Activated T-helper 1 cell treated with anti-CD3 and anti-CD28 coated beads, Interleukin-12 subunit alpha, Interleukin-12 subunit beta, Interleukin-2, Interleukin-4 antibody, amounts not matched to agents 30 ng/mL and 10 ng/mL and 1 ng/mL, durations not matched to agents 14 hours and 24 hours and 36 hours (primary cell): ENCODE measurements at places on chromosomes 7 and 10.
A peak's percentile ranks its signal among the peaks of the same experiment; 100 is the strongest.

GRCh38 chr7:107206136-107206535 lies 37.3 kb downstream of the HBP1 start:
- no peak overlapping the region for H3K4me3 ChIP-seq
- no peak for DNase-seq
- H3K27ac ChIP-seq, result no peak overlapping the region
- H3K36me3 ChIP-seq, result peaks cover 36% of the 10 kb centered on the region
- no peaks in the 10 kb centered on the region for H3K4me1 ChIP-seq

DNA sequence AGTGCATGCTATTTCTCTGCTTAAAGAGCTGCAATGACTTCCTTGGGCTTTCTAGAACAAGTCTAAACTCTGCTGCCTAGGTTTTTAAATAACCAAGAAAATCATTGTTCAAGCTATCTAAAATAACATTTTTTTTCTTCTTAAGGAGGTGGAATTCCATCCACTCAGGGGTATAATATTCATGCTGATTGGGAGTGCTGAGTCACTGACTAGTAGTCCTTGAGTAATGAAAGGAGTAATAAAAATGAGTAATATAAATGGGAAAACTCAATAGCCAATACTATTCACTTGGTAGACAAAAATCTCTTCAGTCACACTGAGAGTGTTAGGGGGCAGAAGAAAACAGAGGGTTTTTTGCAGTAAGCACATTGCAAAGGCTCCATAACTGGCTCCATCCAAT lies 72.0 kb downstream of the GFRA1 start:
- H3K27ac ChIP-seq, result no peak overlapping the region
- no peak overlapping the region for H3K4me3 ChIP-seq
- no peaks in the 10 kb centered on the region for H3K27me3 ChIP-seq
- no peaks in the 10 kb centered on the region for H3K36me3 ChIP-seq
- DNase-seq, result no peak
- H3K4me1 ChIP-seq, result no peaks in the 10 kb centered on the region

GRCh38 chr10:117399341-117400196 lies 24.3 kb upstream of the PDZD8 start:
- DNase-seq, result no peak
- H3K4me3 ChIP-seq, result no peak overlapping the region
- H3K27ac ChIP-seq, result no peak overlapping the region
- peaks cover 6% of the 10 kb centered on the region for H3K27me3 ChIP-seq

DNA sequence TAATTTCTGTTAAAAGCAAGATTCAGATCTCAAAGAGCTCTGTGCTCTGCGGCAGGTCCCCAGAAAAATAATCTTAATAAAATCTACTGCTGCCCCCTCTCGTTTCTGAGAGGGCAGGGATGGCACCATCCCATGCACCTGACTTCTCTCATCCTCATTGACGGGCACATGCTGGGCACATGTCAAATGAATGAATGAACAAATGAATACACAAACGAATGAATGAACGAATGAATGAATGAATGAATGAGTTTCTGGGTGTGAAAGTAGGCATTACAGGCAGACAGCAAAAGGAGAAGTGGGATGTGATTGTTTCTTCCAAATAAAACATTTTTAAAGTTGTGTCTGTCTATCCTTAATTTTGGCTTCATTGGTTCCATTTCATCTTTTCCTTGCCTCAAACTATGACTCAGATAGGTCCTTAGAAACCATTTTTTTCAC lies 398.1 kb upstream of the PRKCQ start:
- H3K4me1 ChIP-seq, result peaks cover 10% of the 10 kb centered on the region
- H3K27me3 ChIP-seq, result peaks cover 19% of the 10 kb centered on the region
- H3K36me3 ChIP-seq, result peaks cover 5% of the 10 kb centered on the region
- no peak for DNase-seq

DNA sequence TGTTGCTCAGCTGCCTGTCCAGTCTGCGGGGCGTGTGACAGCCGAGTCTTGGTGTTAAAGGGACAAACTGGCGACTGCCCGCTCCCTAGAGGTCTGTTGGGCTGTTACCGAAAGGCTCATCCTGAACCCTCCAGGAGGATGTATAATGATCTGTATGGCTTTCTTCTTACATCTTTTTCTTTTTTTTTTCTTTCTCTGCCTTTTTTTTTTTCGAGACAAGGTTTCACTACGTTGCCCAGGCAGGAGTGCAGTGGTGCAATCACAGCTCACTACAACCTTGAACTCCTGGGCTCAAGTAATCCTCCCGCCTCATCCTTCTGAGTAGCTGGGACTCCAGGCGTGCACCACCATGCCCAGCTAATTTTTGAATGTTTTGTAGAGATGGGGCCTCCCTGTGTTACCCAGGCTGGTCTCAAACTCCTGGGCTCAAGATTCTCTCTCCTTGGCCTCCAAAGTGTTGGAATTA lies 857 bp downstream of the INTS15 start:
- H3K27ac ChIP-seq, result peak overlapping the region; percentile 81
- peaks cover 24% of the 10 kb centered on the region for H3K36me3 ChIP-seq
- H3K27me3 ChIP-seq, result no peaks in the 10 kb centered on the region
- H3K4me1 ChIP-seq, result peaks cover 8% of the 10 kb centered on the region
- DNase-seq, result no peak

DNA sequence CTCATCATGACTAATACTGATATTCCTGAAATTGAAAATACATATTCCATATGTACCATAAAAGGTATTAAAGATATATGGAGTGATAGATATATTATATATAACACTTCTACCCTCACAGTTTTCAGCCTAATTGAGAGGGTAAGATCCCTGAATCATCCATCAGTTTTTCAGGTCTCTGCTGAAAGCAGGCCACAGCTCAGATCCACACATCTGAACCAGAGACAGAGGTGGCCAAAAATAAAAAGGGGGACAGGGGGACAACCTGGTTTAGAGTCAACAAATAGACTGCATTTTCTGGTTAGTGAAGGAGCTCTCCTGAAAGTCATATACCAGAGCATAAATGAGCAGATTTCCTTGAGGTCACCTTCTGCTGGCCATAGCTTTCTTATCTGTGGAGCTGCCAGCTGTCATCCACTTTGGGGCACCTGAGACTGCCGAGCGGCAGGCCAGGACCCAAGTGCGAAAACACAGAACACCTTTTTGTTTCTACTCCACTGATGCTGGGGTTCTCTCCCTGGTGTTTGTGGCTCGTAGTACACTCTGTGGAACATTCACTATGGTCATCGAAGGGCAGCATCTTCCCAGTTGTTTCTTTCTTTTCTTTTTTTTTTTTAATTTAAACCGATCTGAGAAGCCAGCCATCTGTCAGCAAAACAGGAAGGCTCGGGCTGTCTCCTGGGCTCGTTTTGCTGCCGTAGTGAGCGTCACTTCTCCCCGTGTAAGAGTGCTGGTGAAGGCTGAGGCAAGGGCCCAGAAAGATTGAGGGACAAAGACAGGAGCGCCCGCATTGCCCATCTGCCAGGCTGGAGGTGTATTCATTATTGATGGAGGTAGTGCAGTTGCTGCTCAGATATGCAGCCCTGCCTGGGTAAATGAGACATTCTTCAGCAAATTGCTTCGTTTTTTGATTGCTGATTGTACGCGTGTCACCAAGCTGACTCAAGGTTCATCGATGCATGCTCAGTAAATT lies 13.5 kb downstream of the IKZF1 start:
- DNase-seq, result no peak
- H3K4me1 ChIP-seq, result peaks cover 100% of the 10 kb centered on the region
- no peaks in the 10 kb centered on the region for H3K27me3 ChIP-seq

GRCh38 chr7:28405662-28406061 lies 6.7 kb upstream of the CREB5 start:
- DNase-seq, result no peak
- peaks cover 22% of the 10 kb centered on the region for H3K4me1 ChIP-seq
- no peak overlapping the region for H3K27ac ChIP-seq
- no peak overlapping the region for H3K4me3 ChIP-seq

DNA sequence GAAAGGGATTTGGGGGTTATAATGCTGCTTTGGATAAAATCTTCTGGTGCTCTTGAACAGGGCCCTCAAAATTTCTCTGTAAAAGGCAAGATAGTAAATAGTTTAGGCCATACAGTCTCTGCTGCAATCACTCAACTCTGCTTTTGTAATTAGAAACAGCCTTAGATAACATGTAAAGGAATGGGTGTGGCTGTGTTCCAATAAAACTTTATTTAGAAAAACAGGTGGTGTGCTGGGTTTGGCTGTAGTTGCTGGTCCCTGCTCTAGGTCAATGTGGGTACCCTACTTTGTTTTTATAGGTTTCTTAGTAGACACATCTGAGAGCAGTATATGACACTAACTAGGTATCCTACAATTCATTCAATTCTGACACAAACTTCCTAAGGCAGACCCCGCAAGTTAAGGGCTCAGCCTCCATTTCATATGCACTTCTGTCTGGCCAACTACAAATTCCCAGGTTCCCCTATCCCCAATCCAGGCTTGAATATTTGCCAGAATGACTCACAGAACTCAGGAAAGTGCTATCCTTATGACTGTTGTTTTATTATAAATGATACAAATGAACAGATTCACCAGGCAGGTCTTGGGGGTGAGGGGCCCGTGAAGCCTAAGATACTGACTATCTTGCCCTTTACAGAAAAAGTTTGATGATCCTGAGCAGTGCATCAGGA lies 349.9 kb downstream of the RPS24 start:
- no peaks in the 10 kb centered on the region for H3K4me1 ChIP-seq
- no peak overlapping the region for H3K27ac ChIP-seq
- no peak overlapping the region for H3K4me3 ChIP-seq
- no peaks in the 10 kb centered on the region for H3K36me3 ChIP-seq
- H3K27me3 ChIP-seq, result peaks cover 7% of the 10 kb centered on the region

DNA sequence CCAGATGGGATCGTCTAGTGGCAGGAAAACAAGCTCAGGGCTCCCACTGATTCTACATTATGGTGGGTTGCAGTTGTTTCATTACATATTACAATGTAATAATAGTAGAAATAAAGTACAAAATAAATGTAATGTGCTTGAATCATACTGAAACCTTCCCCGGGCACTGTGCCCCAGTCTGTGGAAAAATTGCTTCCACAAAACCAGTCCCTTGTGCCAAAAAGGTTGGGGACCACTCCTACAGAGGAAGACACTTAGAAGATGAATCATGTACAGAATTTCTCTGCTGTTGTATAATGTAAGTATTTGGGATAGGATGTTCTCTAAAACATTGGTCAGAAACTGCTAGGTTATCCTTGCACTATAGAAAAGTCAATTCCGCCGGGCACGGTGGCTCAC lies 11.3 kb upstream of the PHYH start:
- peaks cover 2% of the 10 kb centered on the region for H3K36me3 ChIP-seq
- H3K27me3 ChIP-seq, result peaks cover 3% of the 10 kb centered on the region
- no peak overlapping the region for H3K4me3 ChIP-seq

GRCh38 chr10:15725603-15726002 lies 5.9 kb upstream of the ITGA8 start:
- no peaks in the 10 kb centered on the region for H3K36me3 ChIP-seq
- peaks cover 26% of the 10 kb centered on the region for H3K27me3 ChIP-seq
- DNase-seq, result no peak

- H3K27me3 ChIP-seq, result no peaks in the 10 kb centered on the region
- no peak overlapping the region for H3K4me3 ChIP-seq
- no peaks in the 10 kb centered on the region for H3K4me1 ChIP-seq
These were observed 1011.2 kb upstream of the GHITM start for GRCh38 chr10:83127942-83128575.

GRCh38 chr7:31084226-31084625 lies 32.1 kb downstream of the ADCYAP1R1 start:
- peaks cover 8% of the 10 kb centered on the region for H3K27me3 ChIP-seq
- no peak overlapping the region for H3K4me3 ChIP-seq
- H3K36me3 ChIP-seq, result no peaks in the 10 kb centered on the region
- H3K4me1 ChIP-seq, result no peaks in the 10 kb centered on the region
- DNase-seq, result no peak

- no peak overlapping the region for H3K27ac ChIP-seq
- no peaks in the 10 kb centered on the region for H3K27me3 ChIP-seq
- H3K4me1 ChIP-seq, result peaks cover 55% of the 10 kb centered on the region
- peaks cover 75% of the 10 kb centered on the region for H3K36me3 ChIP-seq
These were observed 13.1 kb downstream of the CASP2 start for GRCh38 chr7:143300959-143301935.

DNA sequence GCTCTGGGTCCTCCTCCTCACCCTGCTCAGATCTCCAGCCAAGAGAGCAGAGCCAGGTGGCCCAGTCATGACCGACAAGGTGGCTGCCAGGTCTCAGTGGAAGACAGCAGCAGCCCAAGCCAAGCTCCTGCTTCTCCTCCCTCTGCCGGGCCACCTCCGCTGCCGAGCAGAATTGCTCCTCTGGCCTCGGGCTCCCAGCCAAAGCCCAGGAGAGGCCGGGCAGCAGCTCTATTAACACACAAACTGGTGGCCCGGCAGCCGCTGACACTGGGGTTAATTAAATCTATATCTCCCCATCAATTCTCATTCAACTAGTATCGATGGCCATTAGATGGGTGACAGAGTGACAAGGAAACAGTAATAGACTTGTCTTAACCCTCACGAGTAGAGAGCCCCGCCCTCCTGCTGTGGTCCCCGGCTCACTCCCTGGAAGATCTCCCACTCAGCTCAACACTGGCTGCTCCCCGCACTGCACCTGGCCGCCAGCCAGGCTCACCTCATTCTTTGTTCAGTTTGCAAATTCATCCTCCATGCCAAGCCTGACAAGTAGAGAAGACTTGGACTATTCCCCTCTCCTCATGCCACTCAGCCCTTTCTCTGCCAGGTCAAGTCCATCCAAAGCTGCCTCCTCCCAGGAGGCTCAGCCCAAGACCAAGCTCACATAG lies 74.1 kb upstream of the UNC5B start:
- peaks cover 6% of the 10 kb centered on the region for H3K27me3 ChIP-seq
- no peaks in the 10 kb centered on the region for H3K36me3 ChIP-seq
- H3K4me1 ChIP-seq, result no peaks in the 10 kb centered on the region
- H3K4me3 ChIP-seq, result no peak overlapping the region
- no peak overlapping the region for H3K27ac ChIP-seq

- H3K27ac ChIP-seq, result no peak overlapping the region
- H3K27me3 ChIP-seq, result no peaks in the 10 kb centered on the region
- H3K4me3 ChIP-seq, result no peak overlapping the region
- H3K4me1 ChIP-seq, result peaks cover 27% of the 10 kb centered on the region
- DNase-seq, result no peak
These were observed 12.5 kb downstream of the GPER1 start for GRCh38 chr7:1100386-1100785.
